Hematopoietic multipotent progenitor cell treated with erythropoietin and hydrocortisone succinate and interleukin-3 and kit ligand, for 8 days (in vitro differentiated cells): ENCODE measurements at places on chromosomes 6 and 20.

GRCh38 chr6:42428326-42429041, 23.2 kb downstream of the TRERF1 start:
- DNase-seq: peak; percentile 46

- DNase-seq: no peak
Measured at GRCh38 chr6:150615967-150616366, 16.3 kb downstream of the PLEKHG1 start.

- peak; percentile 25 for DNase-seq
Measured at GRCh38 chr6:167420858-167421766, 96.2 kb downstream of the TTLL2 start.

DNA sequence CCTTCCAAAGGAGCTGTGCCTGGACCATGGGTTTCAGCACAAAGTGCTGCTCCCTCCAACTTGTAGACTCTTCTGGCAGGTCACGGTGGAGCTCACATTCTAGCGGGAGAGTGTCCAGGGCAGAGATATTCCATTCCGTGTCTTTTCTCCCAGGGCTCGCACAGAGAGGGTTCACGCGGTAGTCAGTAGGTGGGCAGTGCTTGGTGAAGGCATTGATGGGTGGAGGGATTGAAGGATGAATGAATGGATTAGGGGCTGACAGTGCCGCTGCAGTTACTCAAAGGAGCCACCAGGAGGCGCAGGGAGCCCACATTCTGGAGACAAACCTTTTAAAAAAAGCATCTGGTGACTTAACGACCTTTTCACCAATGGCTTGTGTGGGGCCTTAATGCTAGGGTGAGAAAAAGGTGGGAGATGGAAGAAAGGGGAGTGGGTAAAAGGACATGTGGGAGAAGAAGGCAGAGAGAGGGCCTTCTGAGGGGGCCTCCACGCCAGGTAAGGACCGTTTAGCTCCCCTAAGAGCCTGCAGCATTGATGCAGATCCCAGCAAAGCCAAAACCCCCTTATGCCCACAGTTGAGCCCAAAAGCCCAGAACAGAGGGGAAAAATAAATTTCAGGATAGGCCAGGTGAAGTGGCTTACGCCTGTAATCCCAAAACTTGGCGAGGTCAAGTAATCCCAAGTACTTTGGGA, 17.5 kb upstream of the FAM110A start:
- DNase-seq: peak; percentile 76

GRCh38 chr20:61166324-61166723, 85.7 kb upstream of the CDH4 start:
- DNase-seq: no peak

DNA sequence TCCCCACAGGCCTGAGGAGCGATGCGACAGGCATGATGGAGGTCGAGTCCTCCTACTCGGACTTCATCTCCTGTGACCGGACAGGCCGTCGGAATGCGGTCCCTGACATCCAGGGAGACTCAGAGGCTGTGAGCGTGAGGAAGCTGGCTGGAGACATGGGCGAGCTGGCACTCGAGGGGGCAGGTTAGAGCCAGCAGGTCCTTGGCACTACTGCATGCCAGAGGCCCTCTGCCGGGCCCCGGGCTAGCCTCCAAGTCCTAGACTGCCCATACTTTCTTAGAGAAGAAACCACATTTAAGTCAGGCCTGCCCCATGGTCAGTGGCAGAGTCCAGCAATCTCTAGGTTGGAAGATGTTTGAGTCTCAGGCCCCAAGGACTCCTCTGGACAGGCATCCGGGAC, 32.1 kb downstream of the PKIG start:
- no peak for DNase-seq

GRCh38 chr6:169289619-169290339, 36.1 kb upstream of the THBS2 start:
- no peak for DNase-seq

DNA sequence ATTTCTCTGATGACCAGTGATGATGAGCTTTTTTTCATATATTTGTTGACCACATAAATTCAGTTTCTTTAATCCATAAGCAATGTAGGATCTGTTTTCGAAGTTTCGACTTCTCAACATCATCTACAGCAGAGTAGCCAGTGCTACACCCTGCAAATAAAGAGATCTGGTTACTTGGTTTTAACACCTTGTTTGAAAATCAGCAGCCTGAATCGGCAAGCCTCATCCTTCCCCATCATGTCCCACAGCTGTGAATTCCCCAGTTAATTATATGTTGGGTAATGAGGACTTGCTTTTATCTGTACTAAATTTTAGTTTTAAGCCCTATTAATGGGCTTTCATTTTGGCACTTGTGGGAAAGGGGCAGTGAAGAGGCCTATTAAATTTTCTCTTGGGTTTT, 80.6 kb downstream of the BMP2 start:
- DNase-seq: no peak

DNA sequence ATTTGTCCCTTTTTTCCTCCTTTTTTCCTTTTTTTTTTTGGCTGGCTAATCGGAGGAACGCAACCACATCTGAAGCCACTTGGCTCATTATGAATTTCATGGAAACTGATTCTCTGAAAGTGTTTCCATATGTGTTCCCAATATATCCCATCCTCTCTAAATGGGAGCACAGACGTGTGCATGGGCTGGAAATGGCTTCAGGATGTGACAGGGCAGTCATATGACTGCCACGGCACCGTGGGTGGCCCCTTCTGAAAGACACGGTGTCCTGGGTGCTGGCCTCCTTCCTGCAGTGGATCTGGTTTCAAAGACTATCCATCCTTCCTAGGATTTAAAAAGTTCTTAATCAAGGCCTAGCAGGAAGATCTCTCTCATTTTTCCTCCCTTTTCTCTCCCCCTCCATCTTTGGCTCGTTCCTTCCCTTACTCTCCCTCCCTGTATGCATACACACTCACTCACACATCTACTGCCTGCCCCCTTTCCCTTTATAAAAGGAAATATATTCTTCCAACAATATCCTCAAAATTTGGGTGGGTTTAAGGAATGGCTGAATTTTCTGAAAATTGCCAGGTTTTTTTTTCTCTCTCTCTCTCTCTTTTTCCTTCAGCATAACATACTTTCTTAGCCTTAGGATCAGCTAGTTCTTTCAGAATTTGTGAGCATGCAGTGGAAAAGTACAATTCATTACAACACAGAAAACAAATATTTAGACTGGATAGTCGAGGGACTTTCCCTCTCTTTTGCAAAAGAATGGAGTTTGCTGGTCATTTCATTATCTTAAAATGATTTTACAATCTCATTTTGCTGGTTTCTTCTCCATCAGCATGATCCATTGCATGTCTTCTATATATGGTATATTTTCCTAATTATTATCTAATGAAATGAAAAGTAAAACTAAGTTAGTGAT, 161.2 kb upstream of the SUPT3H start:
- no peak for DNase-seq

DNA sequence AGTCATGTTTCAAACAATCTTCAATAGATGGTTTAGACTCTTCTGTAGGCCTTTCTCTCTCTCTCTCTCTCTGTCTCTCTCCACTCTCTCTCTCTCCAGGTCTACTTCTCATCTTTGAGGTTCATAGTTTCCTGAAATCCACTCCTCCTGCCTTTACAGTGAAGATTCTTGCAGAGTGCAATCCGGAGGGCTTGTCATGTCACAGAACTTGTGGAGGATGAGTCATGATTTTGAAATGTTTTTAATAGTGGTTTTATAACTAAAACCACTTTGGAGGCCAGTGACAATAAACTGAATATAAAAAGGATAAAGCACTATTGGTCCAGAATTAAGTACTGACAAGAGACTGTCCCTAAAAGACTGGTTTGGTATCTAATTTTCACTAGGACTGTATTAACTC, 156.3 kb downstream of the KIF6 start:
- DNase-seq: no peak
